ENCODE measurements at places on chromosomes 4 and X.

GRCh38 chr4:79362626-79363025 lies 36.8 kb upstream of the NAA11 start:
- no peak for DNase-seq

DNA sequence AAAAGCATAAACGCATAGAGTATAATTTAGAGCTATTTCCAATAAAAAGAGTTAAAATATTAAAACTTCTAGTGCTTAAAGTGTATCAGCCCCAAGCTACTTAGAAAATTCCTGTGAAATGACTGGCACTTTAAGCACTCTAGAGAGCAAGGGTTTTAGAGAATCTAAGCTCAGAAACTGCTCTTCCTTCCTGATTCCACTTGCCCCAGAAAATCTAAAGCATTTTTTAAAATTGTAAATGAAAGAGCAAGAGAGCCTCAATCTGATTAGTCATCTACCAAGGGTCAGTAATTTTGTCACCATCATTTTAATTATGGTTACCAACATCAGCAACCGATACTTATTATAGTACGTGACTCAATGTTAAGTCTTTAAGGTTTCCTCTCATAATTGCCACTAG lies 25.0 kb downstream of the CTPS2 start:
- no peak for DNase-seq

- peak; percentile 49 for DNase-seq
Observed at GRCh38 chr4:6720202-6720699, 4.3 kb downstream of the BLOC1S4 start.

DNA sequence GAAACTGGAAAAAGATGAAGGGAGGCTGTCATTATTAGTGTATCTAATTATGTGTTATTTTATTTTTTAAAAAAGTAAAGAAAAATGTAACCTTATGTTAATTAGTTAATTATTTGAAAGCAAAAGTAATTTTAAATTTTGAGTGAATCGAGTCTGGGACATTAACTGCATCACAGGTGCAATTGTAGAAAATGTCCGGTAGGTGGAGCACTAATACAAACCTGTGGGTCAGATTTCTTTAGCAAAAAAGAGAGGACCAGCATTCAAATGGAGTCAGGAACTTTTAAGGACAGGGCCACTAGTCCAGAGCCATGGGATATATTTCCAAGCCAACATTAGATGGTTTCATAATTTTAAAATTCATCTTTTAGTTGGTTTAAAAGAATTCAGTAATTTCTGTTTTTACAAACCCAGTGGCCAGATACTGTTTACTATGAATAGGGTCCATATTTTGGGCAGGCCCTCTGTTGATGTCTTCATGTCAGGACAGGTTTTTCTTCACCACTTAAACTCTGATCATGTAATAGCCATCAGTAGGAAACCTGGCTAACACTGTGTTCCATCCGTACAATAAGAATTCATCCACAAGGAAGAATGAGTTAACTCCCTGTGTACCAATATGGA lies 27.2 kb downstream of the BST1 start:
- peak; percentile 42 for DNase-seq

DNA sequence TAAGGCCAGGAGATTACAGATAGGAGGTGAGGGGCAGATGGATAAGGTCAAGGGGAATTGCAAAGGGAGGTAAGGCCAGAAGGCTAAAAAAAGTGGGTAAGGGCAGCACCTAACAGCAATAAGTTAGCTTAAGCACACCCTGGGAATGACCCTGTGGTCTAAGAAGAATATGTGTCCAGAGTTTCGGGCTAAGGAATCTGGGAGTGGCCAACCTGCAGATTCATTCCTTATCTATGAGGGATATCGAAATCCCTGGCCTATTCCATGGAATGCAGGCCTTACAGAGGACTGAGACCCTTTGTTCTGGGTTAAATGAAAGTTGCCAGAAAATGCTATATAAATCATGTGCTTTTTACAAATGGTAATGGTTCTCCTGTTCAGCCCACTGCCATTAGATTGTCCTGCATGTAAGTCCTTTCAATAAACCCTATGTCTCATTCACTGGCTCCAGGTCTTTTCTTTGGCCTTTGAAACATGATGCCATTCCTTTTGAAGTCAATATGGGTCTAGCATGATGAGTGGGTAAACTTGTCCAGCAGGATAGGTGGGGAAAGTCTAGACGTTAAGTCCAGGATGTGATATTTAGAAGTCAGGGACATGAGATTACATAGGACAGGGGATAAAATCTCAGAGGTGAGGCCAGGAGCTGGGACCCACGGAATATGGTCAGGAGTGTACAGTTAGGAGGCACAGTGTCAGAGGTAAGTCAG lies 226.2 kb downstream of the TACR3 start:
- DNase-seq, result no peak

- no peak for DNase-seq
Observed at GRCh38 chrX:134717698-134718097, 59.4 kb upstream of the PLAC1 start.

DNA sequence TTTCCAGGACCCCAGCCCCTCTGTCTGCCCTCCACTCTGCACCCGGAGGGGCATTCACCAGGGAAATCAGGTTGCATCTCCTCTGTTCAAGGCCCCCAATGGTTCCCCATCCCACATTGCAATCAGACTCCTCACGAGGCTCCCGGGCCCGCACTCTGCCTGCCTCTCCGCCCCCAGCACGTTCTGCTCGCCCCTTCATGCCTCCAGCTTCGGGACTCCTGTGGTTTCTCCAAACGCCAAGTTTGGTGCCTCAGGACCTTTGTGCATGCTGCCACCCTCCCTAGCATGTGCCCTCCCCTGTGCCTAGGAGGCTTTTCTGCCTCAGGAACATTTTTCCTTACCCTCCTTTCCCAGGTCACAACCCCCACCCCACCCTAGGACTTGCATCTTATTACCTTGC lies 183.6 kb upstream of the PSAPL1 start:
- no peak for DNase-seq

GRCh38 chr4:81058621-81059020 lies 28.1 kb downstream of the BMP3 start:
- DNase-seq, result no peak

- no peak for DNase-seq
Observed at GRCh38 chrX:71618303-71618721, at the start of gene CXCR3. Gene CXCR3 (minus strand): TSS chrX:71618511. CDS start chrX:71618449, 62 bp downstream.

DNA sequence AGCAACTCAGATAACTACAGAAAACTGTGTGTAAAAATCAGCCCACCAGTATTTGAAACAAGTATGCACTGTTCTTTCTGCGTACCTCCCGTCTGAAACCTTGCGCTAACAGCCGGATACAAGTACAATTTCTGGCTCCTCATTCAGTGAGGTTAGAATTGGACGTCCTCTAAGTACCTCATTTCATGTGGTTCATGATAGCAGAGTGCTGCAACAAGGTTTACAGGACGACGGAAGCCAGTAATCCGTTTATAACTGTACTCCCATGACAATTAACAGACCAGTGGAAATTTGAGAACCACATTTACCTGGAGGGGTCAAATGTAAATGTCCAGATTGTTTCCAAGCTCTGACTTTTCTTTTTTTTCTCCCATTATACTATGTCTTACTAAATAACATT lies 52.9 kb upstream of the TENM3 start:
- DNase-seq, result no peak

- DNase-seq, result no peak
Observed at GRCh38 chr4:82553020-82553419, 8.8 kb downstream of the TMEM150C start.

DNA sequence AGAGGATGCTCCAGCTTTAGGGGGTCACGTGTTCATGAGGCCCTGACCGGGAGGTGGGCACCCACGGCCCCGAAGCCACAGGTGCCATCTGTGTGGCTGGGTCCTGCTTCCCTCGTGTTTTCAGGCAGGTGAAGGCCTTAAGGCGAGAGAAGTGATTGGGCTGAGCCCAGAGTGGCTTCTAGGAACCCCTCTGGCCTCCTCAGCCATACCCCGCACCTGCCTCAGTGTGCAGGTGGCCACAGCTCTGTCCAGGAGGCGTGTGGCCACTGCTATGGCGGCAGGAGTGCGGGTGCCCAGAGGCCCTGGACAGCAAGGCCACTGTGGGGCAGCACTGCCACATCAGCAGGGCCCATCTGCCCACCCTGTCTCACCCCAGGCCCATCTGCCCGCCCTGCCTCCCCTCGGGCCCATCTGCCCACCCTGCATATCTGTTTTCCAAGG lies 25.0 kb downstream of the NKX1-1 start:
- DNase-seq, result no peak

- no peak for DNase-seq
Observed at GRCh38 chr4:23779839-23780238, 110.0 kb downstream of the PPARGC1A start.

- no peak for DNase-seq
Observed at GRCh38 chrX:19624739-19625138, 109.4 kb upstream of the MAP3K15 start.

- no peak for DNase-seq
Observed at GRCh38 chr4:3276986-3277385, 15.8 kb upstream of the RGS12 start.

DNA sequence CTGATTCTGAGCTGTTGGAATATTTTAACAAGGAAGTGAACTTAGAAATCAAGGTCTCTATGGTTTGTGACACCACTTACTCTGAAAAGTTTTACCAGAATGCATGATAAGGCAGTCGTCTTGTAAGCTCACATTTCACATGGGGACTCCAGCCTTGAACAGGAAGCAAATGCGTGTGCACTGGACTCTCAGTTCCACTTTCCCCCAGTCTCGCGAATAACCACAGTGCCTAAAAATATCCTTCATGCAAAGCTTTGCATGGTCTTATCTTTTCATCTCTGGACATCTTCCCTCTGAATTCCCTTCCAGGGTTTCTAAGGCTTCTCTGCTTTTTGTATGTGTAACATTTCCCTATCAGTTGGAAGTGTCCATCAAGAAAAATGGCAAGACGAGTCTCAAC lies 581.8 kb downstream of the NLGN4X start:
- no peak for DNase-seq

DNA sequence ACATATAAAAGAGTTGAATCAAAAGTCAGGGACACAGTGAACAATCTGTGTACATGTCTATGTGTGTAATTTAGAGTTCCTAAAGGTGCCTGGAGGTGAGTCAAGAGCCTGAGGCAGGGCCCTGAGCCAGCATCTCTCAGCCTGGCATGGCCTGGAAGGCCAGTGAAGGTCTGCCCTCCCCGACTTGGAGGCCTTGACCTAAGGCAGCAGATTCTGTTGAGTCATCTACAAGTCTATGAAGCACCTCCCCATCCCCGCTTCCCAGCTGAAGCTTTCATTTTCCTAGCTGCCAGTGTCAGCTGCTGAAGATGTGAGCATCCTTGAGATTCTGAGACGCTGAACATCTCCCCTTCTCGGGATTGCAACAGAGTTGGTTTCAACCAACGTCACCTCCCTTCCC lies 583.9 kb downstream of the BCOR start:
- DNase-seq, result no peak

DNA sequence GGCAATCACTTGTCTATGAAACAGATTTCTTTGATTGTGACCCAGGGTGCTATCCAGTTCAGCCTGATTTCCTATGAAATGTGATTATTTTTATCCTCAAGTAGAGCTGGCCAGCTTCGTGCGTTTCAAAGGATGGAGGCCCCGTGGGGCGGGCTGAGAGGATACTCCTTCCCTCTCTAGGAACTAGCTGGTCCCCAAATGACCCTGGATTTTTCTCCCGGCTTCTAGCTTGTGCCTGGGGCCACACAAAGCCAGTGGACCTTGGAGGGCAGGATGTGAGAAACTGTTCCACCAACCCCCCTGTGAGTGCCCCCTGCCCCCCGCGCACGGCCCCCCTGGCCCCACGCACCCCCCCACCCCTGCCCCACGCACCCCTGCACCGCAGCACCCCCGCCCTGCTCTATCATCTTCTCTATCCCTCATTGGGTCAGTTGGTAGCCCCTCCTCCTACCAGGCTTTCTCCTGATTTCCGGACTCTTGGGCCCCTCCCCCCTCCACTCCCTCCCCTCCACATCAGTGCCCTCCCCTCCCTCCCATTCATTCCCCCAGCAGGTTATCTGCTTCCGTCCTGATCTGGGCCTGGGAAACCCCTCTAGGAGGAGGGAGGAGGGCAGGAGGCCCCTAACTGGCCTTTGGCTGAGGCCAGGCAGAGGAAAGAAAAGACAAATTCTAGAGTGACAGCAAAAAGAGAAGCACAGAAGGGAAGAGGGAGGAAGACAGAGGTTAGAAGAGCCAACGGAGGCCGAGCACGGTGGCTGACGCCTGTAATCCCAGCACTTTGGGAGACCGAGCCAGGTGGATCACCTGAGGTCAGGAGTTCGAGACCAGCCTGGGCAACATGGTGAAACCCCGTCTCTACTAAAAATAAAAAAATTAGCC lies 3.3 kb downstream of the XPNPEP2 start:
- no peak for DNase-seq

- no peak for DNase-seq
Observed at GRCh38 chrX:80246271-80246670, 174.0 kb upstream of the TENT5D start.

- peak; percentile 90 for DNase-seq
Observed at GRCh38 chr4:100299046-100299840, 109.0 kb upstream of the DDIT4L start.

- DNase-seq, result no peak
Observed at GRCh38 chr4:15654593-15655222, 449 bp downstream of the FBXL5 start.

GRCh38 chr4:163672751-163673150 lies 178.3 kb downstream of the TMA16 start:
- DNase-seq, result no peak

- peak; percentile 29 for DNase-seq
Observed at GRCh38 chr4:122827879-122828601, 1.4 kb downstream of the FGF2 start.

GRCh38 chrX:6226596-6227452 lies 1.8 kb downstream of the NLGN4X start:
- no peak for DNase-seq

GRCh38 chr4:139973616-139974015 lies 180.4 kb downstream of the MAML3 start:
- DNase-seq, result no peak

- DNase-seq, result no peak
Observed at GRCh38 chr4:70614184-70614555, 14.4 kb upstream of the ENAM start.

GRCh38 chrX:146451136-146451535 lies 358.4 kb upstream of the CXorf51B start:
- no peak for DNase-seq

- DNase-seq, result no peak
Observed at GRCh38 chr4:8534129-8534528, 46.1 kb upstream of the GPR78 start.

GRCh38 chr4:39530682-39531081 lies 3.4 kb upstream of the UGDH start:
- DNase-seq, result no peak

DNA sequence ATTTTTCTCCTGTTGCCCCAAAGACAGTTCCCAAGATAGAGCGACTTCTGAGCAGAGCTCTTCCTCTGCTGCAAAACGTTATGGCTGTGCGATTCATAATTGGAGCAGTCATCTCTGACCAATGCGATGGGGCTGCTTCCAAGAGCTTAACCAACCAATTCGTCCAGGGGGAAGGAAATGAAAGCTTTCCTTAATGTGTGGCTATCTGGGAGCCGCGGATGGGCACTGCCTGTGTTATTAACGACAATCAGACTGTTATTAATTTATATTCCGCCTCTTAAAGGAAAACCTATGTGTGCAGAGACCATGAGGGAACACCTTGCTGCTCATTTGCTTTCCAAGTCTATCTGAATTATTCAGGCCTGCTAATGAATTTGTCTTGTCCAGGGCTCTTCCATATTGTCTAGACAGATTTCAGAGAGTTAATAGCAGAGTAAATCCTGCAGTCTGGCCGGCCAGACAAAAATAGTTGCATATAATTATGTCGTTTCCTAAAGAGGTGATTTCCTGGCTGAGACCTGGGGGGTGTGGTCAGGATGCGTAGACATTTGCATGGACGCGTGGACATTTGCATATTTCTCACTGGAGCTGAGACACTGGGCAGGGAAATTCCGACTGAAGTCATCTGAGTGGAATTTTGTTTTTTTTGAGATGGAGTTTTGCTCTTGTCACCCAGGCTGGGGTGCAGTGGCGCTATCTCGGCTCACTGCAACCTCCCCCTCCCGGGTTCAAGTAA lies 135.4 kb downstream of the HMX1 start:
- DNase-seq, result no peak

Measured in amniotic stem cell (primary cell).